ENCODE measurements at places on chromosomes 16 and 17.

- DNase-seq: no peak
These were observed 6.5 kb upstream of the HBM start for GRCh38 chr16:159136-159849.

GRCh38 chr16:80631581-80631980 is 90.8 kb downstream of the DYNLRB2 start:
- no peak for DNase-seq

DNA sequence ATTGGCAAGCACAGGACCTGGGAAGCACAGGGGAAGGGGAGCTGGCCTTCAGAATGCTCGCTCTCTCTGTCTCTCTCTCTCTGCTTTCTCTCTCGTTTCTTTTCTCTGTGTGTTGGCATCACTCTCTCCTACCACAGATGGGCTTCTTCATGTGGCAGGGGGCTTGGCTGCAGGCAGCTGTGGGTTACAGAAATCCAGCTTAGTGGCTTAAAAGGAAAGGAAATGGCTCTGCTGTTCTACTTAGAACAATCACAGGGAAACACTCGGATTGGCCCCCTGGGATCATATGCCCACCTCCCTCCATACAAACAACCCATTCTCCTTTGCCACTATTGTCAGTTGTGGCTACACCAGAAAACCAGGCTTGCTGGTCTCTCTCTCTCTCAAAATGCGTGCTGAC is 20.4 kb downstream of the TBX2 start:
- DNase-seq: no peak

DNA sequence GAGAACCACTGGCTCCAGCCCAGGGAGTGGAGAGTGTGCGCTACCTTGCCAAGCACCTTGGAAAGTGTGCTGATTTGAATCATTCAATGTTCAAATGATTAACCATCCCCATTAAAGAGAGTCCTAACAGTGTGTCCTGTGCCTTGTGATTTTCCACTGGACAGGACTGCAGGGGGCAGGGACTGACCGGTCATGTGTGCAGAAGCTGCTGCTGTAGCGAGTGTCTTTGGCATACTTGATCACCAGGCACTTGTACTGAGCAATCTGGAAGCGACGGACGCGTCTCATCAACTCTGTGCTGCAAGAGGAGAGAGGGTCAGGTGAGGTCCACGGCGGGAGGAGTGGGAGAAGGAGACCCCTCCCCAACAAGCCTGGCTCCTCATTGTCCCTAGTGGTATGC is 2.0 kb downstream of the TK1 start:
- no peak for DNase-seq

GRCh38 chr17:80855948-80856862 is 135.4 kb upstream of the CHMP6 start:
- DNase-seq: no peak

- no peak for DNase-seq
These were observed 254.4 kb upstream of the FOXF1 start for GRCh38 chr16:86255966-86256365.

GRCh38 chr17:67364847-67365737 is 1.3 kb downstream of the PSMD12 start:
- DNase-seq: no peak

Measured in NCI-H1105 treated with DMSO at 0.1 percent for 48 hours (cell line).